Fibroblast of skin of back (primary cell): ENCODE measurements at places on chromosomes 12 and 14.

GRCh38 chr12:99804715-99805114 is 157.2 kb downstream of the GARIN6 start:
- DNase-seq = no peak

- no peak for DNase-seq
Measured at GRCh38 chr12:113465808-113466453, 5.7 kb downstream of the LHX5 start.

GRCh38 chr12:78455991-78456390 is 408.6 kb upstream of the SYT1 start:
- DNase-seq = no peak

DNA sequence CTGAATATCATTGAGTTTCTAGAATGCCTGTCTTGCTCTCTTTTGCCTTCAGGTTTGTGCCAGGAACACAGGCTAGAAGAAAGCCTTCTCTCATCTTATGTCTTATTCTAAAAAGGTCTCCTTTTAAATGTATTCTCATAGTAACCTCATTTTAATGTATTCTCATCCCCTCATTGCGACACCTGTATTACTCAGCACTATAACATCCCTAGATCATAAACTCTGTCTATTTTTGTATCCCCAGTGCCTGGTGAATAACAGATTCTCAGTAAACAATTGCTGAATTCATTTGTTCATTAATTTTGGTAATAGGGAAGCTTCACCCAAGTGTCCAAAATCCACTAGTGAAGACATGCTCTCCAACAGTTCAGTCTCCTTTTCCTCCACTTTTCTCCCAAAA is 8.8 kb upstream of the LRRK2 start:
- no peak for DNase-seq

GRCh38 chr12:69872804-69873203 is 47.8 kb downstream of the MYRFL start:
- DNase-seq = no peak

- DNase-seq = no peak
Measured at GRCh38 chr14:78164226-78164853, 5.8 kb upstream of the NRXN3 start.

DNA sequence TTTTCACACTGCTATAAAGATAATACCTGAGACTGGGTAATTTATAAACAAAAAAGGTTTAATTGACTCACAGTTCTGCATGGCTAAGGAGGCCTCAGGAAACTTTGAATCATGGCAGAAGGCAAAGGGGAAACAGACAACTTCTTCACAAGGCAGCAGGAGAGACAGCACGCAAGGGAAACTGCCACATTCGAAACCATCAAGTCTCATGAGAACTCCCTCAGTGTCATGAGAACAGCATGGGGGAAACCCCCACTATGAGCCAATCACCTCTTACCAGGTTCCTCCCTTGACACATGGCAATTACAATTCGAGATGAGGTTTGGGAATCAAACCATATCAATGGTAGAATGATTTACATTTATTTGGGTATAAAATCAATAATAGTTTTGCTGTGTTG is 558.5 kb downstream of the TMTC2 start:
- DNase-seq = no peak

- peak; percentile 15 for DNase-seq
Measured at GRCh38 chr12:46303039-46303666, 34.3 kb upstream of the SLC38A1 start.

- no peak for DNase-seq
Measured at GRCh38 chr14:24246765-24247212, 4.4 kb upstream of the TINF2 start.

DNA sequence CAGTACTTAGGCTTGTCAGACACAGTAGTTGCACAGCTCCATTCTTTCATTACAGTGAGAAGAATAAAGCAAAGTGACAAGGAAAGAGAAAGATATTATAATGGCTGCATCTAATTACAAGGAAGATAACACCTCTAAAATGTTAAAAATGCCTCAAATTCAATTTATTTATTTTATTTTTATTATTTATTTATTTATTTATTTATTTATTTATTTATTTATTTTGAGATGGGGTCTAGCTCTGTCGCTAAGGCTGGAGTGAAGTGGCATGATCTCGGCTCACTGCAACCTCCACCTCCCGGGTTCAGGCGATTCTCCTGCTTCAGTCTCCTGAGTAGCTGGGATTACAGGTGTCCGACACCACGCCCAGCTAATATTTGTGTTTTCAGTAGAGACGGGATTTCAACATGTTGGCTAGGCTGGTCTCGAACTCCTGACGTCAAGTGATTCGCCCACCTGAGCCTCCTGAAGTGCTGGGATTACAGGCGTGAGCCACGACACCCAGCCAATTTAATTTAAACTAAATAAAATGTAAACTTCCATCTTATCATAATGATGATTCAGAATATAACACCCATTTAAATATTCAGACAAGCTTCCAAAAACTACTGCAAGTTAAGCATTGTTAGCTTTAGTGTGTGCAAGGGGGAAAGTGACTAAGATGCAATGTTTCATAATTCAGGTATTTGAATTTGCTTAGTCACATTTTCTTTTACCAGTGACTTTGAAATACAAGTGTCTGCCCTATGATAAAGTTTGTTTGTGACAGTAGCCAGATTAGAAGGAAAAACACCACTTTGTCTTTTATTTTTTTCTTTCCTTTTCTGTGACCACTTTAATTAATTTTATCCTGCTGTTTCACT is 2.4 kb upstream of the CFAP54 start:
- DNase-seq = peak; percentile 84

DNA sequence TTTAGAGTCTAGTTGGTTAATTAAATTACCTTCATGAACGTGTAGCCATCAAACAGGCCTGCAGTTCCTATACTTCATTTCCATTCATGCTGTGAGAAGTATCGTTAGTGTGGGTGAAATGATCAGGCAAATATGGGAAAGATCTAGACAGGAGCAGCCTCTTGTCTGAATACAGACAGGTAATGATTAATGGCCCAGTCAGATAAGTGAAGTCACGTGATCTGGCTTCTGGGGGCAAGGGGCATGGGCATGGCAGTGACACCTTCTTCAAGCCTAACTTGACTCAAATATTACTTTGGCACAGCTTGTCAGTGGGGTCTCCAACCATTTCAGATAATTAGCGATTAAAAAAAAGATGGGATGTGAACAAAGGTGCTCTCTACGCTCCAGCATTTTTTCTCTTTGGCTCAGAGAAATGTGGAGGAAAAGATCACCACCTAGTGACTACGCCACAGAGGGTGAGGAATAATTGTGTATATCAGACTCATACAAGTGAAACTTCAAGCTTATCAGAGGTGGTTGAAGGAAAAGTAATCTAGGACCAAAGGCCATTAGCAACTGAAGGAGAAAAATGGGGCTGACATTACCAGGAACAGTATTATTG is 17.8 kb downstream of the GUCY2C start:
- no peak for DNase-seq

DNA sequence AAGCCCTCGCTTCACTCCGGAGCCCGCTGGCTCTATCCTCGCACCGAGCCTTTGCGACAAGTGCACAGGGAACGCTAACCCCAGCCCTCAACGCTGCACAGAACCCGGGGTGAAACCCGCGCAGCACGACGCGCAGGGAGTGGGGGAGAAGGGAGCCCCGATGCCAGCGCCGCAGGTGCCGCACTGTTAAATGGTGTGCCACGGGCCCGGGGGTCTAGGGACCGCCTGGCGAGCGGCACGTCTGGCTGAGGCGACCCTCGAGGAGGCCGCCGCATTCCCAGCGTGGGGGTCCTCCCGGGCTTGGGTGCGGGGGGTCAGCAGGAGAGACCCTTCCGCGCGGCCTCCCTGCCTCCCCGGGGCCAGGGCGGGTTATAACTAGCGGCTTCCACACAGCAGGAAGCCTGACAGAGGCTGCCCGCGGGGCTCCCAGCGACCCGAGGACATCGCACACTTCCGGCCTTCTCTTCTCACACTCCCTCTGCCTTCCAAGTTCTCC is 23.8 kb upstream of the LRTM2 start:
- peak; percentile 34 for DNase-seq

- DNase-seq = no peak
Measured at GRCh38 chr14:99681101-99681831, 2.8 kb upstream of the CYP46A1 start.
